ENCODE measurements at places on chromosomes 5 and 9.

DNA sequence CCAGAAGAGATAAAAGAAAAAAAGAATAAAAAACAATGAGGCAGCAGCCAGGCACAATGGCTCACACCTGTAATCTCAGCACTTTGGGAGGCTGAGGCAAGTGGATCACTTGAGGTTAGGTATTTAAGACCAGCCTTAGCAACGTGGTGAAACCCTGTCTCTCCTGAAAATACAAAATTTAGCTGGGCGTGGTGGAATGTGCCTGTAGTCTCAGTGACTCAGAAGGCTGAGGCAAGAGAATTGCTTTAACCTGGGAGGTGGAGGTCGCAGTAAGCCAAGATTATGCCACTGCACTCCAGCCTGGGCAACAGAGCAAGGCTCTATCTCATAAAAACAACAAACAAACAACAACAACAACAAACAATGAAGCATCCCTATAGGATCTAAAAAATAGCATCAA, 121.5 kb downstream of the HMHB1 start:
- no peak for DNase-seq

DNA sequence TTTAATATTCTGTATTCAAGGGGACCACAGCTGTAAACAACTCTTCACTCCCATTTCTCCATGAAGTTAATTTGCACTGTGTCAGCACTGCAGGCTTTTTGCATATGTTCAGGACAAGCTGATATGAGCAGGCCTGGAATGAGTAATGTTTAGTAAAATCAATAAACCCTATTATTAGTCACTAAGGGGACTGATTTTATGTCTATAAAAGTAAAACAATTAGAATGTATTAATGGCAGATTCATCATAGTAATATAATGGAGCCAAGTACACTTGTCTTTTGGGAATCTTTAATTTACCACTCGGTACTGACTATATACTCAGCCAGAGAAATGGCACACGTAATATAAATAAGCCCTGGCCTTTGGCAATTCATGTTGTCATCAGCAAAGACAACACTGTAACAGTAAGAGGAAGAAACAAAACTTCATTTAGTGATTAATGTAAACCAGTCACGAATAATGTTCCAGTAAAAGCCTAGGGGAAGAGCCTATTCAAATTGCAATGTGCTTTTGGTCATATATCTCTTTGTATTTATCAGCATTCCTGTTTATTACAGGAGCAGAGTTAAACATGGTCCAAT, 111.6 kb downstream of the ZNF608 start:
- DNase-seq: no peak

DNA sequence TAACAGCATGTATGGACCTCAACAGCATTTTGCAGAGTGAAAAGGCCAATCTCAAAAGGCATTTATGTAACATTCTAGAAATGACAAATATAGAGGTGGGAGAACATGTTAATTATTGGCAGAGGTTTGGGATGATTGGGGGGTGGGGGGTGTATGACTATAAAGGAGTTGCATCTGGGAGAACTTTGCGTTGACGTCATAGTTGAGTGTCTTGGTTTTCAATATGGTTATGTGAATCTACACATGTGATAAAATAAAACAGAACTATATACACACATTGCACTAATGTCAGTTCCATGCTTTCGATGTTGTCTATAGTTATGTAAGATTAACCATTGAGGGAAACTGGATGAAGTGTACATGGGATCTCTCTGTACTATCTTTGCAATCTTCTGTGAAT, 139.1 kb downstream of the SV2C start:
- no peak for DNase-seq

GRCh38 chr5:180627386-180628120, 21.8 kb downstream of the FLT4 start:
- DNase-seq: no peak

GRCh38 chr9:13721481-13722235, 442.2 kb upstream of the MPDZ start:
- no peak for DNase-seq

- no peak for DNase-seq
These were observed 790 bp upstream of the IARS1 start for GRCh38 chr9:92294297-92294676.

DNA sequence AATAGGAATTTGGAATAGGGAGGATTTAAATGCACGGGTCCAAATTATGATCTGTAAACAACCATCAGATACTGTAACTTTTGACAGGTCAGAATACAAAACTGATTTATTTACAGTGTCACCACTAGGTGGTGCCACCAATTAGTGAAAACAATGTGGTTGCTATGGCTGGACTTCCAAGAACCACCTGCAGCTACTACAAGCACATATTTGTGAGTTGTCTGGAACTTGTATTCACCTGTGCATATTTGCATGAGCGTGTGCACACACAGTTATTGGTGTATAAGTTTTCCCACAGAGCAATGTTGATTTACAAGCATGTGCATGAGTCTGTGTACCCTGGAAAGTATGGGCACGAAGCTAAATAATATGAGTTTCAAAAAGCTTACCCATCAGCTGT, 3.0 kb upstream of the HRCT1 start:
- DNase-seq: peak; percentile 18

DNA sequence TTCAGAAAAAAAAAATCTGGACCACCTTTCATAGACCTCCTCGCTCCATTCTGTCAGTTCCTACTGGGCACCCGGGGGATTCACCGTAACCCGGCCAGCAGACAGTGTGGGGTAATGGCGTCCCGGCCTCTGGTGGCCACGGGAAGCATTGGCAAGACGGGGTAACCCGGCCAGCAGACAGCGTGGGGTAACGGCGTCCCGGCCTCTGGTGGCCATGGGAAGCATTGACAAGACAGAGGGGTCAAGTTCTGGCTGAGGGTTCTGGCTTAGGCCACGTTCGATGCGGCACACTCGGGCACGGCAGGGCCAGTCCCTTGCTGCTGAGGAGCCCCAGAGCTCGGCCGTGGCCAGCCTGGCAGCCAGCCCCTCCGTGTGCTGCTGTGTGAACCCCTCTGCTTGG, 116.2 kb upstream of the RAPGEF1 start:
- DNase-seq: no peak

DNA sequence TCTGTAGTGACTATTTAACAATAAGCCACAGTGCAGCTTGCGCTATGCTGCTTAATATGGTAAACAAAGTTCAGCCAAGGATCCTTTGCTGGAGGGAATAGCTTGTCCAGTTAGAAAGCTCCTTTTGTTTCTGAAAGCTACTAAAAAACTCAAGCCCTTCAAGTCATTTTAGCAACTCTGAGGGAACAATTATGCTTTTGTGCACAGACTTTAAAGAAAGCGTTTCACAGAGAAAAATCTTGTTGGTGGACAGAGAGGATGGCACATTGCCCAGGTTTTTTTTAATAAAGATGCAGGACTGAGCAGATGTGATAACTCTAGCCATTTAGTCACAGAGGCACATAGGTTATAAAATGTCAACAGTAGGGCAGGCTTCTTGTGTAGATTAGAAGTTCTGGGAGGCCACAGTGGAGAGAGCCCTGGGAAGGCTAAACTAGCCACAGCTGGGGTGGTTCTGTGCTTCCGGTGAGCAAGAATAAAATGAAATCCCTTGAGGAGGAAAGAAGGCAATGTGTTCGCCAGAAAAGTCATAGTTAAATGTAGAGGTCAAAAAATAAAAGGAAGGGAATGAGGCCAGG, 63.4 kb downstream of the ALDH7A1 start:
- DNase-seq: no peak

DNA sequence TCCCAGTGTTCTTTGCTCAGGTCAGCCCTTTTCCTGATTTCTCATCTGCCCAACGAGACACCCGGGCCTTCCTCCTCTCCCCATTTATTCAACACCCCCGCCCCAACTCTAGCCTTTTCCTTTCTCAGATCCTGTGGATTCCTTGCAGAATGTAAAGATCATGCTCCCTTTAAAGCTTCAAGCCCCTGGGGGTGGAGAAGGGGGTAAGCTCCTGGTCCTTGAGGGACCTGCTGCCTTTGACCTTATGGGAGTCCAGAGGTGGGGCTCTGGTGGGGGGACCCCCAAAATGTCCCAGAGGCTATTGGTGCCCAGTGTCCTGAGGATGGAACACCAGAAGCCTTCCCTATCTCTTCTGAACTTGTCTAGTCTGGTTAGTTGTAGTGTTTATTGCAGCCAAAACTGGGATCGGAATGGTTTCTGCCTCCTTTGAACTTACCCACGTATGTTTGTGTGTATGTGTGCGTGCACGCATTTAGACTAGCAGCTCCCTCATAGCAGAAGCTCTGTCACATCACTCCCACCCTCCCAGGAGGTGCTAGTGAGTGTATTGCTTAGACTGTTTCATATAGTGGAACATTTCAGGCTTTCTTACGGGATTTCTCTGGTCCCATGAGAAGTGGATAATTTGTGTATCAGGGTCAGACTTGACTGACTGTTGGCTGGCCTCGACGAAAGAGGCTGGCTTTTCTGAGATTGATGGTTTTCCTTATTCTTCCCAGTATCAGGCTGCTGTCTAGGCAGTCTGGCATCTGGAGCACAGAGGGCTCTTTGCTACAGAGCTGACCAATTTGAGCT, 1.1 kb downstream of the GALNT10 start:
- DNase-seq: no peak

DNA sequence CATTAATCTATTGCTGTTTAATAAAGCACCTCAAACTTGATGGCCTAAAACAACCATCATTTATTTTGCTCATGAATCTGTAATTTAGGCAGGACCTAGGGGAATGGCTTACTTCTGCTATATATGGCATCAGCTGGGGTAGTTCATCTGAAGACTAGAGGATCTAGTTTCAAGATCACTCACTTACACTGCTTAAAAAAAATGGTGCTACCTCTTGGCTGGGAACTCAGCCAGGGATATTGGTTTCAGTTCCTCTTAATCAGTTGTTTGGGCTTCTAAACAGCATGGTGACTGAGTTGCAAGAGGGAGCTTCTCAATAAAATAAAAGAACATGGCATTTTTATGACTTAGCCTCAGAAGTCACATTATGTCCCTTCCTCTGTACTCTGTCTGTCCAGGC, 142.0 kb downstream of the FAM114A2 start:
- no peak for DNase-seq

GRCh38 chr5:160048131-160048530, 39.2 kb downstream of the TTC1 start:
- DNase-seq: no peak

DNA sequence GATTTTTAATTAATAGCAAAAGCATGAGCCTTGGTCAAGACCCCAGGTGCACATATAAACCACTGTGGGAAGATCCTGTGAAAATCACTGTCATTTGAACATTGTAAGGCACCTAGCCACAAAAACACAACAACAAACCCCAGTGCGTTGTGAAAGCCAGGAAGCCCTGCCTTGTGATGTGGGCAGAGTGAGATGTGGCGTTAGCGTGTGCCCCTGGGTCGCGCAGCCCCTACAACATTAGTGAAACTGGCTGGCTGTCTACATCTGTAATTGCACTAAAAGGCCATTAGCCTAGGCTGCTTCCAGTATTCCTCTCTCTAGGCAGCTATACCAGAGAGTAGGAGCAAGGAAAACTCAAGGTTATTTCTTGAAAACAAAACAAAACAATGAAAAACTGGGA, 21.1 kb upstream of the PDZD2 start:
- no peak for DNase-seq

- DNase-seq: no peak
These were observed 15.6 kb downstream of the RIOK2 start for GRCh38 chr5:97167435-97167834.

DNA sequence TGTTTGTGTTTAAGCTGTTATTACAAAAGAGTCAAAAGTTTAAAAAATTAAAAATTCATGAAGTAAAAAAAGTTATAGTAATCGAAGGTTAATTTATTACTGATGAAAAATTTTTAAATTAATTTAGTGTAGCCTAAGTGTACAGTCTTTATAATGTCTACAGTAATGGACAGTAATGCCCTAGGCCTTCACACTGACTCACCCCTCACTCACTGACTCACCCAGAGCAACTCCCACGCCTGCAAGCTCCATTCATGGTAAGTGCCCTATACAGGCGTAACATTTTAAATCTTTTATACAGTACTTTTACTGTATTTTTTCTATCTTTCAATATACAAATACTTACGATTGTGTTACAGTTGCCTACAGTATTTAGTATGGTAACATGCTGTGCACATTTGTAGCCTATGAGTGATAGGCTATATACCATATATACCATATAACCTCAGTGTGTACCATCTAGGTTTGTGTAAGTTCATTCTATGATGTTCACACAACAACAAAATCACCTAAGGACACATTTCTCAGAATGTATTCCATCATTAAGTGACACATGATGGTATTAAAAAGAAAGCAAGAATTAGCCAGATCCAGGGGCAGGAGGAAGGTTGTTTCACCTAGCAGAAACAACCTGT, 40.1 kb downstream of the DCAF10 start:
- no peak for DNase-seq

GRCh38 chr5:178387061-178387855, 154.7 kb upstream of the PHYKPL start:
- no peak for DNase-seq

DNA sequence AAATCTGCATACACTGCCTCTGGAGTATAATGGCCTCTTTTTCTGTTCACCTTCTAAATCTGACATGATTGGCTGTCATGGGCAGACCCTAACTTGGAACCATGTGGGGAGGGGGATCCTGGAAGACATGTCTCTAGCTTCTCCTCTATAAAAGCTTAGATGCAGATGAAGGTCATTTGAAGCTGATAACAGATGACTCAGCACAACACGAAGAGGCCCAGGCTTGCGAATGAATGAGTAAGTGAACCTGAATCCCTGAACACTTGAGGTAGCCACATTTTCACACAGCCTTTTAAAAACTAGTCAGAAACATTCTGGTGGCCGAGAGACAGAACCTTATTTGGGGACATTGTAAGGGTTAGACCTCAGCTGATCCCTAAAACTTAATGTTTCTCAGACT, 282.6 kb downstream of the ELAVL2 start:
- DNase-seq: no peak
